Tibial nerve (tissue), 4 donors: ENCODE measurements at places on chromosomes 12 and 14. TPM values are rescaled to one million over a fixed set of nuclear protein-coding genes. Genes with fewer than 3 reads are reported as not detected.
A peak's percentile ranks its signal among the peaks of the same experiment; 100 is the strongest.

SUDS3 gene
- total RNA-seq: 39.0 TPM

HCAR3 gene
- not detected for total RNA-seq

ACTN1 gene
- total RNA-seq: 157 TPM

CDCA3 gene
- total RNA-seq: 19.4 TPM

EGLN3 gene
- total RNA-seq: 8.4 TPM

FGD6 gene
- 9.2 TPM for total RNA-seq

HCAR1 gene
- total RNA-seq: 1.3 TPM

CHGA gene
- total RNA-seq: not detected

FGF23 gene
- not detected for total RNA-seq

GRCh38 chr14:68507544-68508081, 285.3 kb downstream of the ZFP36L1 start:
- no peaks in the 10 kb centered on the region for H3K4me1 ChIP-seq
- H3K27me3 ChIP-seq: no peaks in the 10 kb centered on the region
- no peak for DNase-seq

- H3K27ac ChIP-seq: peak overlapping the region; percentile 73
- H3K4me1 ChIP-seq: peaks cover 38% of the 10 kb centered on the region
- H3K36me3 ChIP-seq: no peaks in the 10 kb centered on the region
- no peaks in the 10 kb centered on the region for H3K27me3 ChIP-seq
- no peak for DNase-seq
- no peak overlapping the region for H3K4me3 ChIP-seq
These were observed 96.0 kb downstream of the ADGRD1 start for GRCh38 chr12:131049549-131050339.

- no peak overlapping the region for H3K4me3 ChIP-seq
- peak; percentile 61 for DNase-seq
- H3K27me3 ChIP-seq: no peaks in the 10 kb centered on the region
- no peaks in the 10 kb centered on the region for H3K4me1 ChIP-seq
- H3K27ac ChIP-seq: peak overlapping the region; percentile 62
These were observed 324.6 kb downstream of the RAD51B start for GRCh38 chr14:68144051-68144681.

DNA sequence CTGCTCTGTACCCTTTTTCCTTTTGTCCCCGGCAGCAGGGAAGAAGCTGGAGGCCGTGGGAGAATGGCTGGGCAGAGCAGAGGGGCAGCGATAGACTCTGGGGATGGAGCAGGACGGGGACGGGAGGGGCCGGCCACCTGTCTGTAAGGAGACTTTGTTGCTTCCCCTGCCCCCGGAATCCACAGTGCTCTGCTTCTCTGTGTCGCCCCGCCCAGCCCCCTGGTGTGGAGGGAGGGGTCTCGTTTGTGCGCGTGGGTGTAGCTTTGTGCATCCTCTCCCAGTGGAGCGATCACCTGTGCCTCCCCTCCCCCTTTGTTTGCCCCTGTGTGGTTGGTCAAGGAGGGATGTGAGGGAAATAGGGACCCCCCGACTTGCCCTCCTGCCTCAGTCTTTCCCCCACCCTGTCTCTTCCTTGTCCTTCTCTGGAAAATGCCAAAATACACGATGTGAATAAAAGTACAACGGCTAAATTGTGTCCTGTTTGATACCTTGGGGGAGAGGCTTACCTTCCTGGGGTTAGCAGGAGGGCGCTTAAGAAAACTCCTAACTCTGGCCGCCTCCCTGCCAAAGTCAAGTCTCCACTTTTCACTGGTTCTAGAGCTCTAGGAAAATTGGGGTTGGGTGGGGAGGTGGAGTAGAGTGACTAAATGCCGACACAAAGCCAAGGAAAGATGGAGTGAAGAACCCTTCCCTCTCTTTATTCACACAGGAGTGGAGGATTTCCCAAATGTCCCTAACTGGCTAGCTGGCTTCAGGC, 990 bp upstream of the TPI1 start:
- H3K27ac ChIP-seq: peak overlapping the region; percentile 98
- no peaks in the 10 kb centered on the region for H3K27me3 ChIP-seq
- H3K4me3 ChIP-seq: peak overlapping the region; percentile 93
- DNase-seq: no peak

DNA sequence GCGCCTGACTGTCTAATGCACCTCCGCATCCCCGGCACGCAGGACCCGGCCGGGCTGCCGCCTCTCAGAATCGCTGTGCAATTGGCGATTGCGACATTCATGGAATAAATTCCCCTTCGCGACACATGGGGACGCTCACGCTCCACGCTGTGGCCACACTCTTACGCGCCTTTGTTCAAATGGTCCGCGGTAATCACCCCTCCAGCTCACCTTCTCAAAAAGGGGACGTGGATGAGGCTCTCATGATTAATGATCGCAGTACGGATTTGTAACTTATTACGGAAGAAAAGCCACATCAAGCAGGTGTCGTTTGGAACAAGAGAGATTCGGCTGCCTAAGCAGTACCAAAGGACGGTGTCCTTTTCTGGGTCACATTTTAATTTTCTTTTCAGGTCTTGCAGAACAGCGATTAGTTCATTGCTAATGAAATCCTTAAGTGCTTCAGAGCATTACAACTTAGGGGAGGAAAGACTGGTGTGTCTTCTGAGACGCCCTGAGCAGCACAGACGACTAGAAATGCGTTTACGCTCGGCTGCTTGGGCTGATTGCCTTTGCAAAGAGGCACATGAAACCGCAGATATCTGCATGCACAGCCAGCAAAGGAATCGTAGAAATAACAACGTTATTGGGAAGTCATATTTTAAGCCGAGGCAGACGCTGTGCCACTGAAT, 37.3 kb upstream of the ADGRD1 start:
- H3K27ac ChIP-seq: no peak overlapping the region
- peaks cover 5% of the 10 kb centered on the region for H3K4me1 ChIP-seq
- H3K4me3 ChIP-seq: no peak overlapping the region

GRCh38 chr12:128784030-128784760, 39.6 kb downstream of the SLC15A4 start:
- no peaks in the 10 kb centered on the region for H3K27me3 ChIP-seq
- no peak overlapping the region for H3K4me3 ChIP-seq
- no peak for DNase-seq

DNA sequence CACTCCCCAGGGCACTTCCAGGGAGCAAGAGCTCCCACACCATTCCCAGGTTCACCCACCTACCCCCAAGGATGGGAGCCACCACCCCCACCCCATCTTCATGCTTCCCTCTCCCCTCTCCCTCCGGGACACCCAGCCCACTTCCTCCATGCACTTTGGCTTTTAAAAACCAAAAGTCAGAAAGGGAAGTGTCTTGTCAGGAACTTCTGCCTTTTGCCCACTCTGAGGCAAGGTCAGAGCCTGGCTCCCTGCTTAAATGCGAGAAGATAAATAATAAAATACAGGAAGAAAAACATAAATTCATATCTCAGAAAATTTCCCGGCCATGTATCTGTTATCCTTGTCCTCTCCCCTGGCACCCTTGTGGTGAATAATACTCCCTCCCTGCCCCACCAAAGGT, 81.6 kb downstream of the PTGER2 start:
- H3K4me1 ChIP-seq: peaks cover 24% of the 10 kb centered on the region
- DNase-seq: no peak
- H3K27ac ChIP-seq: no peak overlapping the region

DNA sequence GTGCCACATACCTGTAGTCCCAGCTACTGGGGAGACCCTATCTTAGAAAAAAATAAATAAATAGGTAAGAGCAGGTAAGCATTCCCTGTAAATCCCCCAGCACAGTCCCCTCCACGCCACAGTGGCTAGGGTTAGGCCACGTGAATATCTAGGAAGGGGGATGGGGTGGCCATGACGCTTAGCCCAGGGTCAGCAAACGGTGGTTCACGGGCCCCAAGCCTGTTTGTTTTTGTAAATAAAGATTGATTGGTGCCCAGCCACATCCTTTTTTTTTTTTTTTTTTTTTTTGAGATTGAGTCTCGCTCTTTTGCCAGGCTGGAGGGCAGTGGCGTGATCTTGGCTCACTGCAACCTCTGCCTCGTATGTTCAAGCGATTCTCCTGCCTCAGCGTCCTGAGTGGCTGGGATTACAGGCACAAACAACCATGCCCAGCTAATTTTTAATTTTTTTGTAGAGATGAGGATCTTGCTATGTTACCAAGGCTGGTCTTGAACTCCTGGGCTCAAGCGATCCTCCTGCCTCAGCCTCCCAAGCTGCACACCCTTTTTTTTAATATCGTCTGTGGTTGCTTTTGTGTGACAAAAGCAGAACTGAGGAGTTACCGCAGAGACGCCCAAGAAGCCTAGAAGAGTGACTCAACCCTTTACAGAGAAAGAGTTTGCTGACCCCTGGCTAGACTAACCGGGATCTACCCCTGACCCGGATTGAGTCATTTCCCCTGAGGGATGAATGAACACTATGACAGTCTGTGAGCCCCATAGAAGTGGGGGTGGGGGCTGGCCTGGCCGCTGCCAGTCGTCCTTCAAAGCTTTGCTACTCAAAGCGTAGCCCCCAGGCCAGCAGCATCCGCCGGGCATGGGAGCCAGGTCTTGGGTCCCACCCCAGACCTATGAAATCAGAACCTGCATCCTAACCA, 113.7 kb upstream of the NCOR2 start:
- no peaks in the 10 kb centered on the region for H3K36me3 ChIP-seq
- H3K27ac ChIP-seq: peak overlapping the region; percentile 90
- no peaks in the 10 kb centered on the region for H3K27me3 ChIP-seq
- peak; percentile 58 for DNase-seq
- H3K4me3 ChIP-seq: no peak overlapping the region

DNA sequence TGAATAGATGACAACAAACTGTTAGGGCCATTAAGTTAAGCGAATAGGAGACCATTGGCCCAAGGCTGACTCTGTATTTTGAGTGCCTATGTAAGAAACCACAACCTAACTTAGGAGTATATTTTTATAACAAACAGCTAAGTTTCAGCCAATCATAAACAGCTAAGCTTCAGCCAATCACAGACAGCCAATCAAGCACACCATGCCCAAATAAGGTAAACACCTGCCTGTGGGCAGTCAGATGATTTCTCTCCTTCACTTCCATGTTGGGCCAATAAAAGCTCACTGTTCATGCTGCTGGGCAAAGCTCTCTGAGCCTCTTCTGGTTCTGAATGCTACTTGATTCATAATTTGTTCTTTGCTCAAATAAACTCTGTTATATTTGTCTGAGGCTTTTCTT, 344.6 kb downstream of the BTG1 start:
- DNase-seq: no peak
- no peak overlapping the region for H3K27ac ChIP-seq
- H3K4me3 ChIP-seq: no peak overlapping the region
- H3K4me1 ChIP-seq: no peaks in the 10 kb centered on the region

DNA sequence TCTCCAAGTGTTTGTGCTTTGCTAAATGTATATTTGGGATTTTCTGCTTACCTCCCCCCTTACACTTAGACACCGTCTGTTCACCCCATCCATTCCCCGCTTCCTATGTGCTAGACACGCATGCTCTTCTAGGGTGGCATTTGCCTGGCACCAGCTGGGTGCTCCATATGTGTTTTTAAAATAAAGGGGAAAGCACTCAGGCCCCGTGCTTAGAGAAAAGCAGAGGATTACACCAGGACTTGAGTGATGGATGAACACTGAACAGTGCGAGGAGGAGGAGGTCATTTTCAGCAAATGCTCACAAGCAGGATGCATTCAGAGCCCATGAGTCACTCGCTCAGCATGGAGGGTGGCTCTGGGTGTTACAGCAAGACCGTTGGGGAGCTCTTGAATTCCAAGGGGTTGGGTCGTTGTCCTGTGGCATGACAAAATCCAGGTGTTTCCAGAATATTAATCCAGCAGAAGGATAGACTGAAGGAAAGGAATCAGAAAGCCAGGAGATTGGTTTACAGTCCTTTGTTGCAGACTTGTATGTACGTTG, 2.9 kb upstream of the BDKRB1 start:
- DNase-seq: no peak
- H3K36me3 ChIP-seq: no peaks in the 10 kb centered on the region

DNA sequence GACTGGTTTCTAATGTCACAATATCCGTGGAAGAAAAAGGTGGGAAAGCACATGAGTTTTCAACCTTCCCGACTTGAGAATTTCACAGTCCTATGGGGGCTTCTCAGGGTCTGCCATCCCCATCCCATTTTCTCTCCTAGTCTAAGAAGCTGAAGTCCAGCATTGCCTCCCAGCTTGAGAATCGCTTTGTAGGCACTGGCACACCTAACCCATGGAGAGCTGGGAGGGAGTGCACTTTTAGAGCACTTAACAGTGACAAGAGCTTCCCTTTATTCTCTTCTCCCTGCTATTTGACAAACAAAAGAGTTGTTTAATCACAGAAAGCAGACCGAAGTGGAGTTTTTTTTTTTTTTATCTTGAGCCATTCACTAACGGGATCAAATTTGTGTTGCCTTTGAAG, 22.8 kb upstream of the SRRM4 start:
- DNase-seq: no peak
- no peaks in the 10 kb centered on the region for H3K27me3 ChIP-seq
- no peak overlapping the region for H3K27ac ChIP-seq

GRCh38 chr14:79342942-79343341, 868.4 kb downstream of the DIO2 start:
- H3K4me1 ChIP-seq: peaks cover 3% of the 10 kb centered on the region
- H3K27ac ChIP-seq: no peak overlapping the region
- no peak for DNase-seq
- no peak overlapping the region for H3K4me3 ChIP-seq

DNA sequence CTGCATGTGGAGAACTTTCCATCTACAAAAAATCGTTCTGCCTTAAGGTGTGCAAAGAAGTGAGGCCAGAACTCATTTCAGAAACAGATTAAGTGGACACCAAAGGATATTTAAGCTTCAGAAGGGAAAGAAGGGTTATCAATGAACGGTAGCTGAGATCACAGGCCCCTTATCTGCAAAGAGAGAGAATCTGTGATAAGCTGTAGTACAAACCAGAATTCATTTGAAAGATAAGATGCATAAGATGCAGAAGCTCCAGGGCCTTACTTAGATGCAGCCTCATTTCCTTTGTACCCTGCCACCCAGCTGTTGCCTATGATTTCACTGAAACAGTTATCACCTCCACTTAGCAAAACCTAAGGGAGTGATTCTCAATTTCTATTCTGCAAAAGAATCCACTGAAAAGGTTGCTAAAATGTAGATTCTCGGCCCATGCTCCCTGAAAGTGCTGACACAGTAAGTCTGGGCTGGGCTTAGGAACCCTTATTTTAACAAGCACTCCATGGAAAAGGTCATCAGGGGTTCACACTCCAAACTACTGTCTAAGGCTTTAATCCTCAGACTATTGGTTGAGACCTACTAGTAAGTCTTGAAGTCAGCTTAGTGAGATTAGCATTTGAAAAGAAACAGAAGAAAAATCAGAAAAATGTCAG, 64.8 kb downstream of the HELB start:
- DNase-seq: no peak
- no peaks in the 10 kb centered on the region for H3K27me3 ChIP-seq
- no peaks in the 10 kb centered on the region for H3K36me3 ChIP-seq
- H3K27ac ChIP-seq: no peak overlapping the region
- H3K4me3 ChIP-seq: no peak overlapping the region
